ENCODE measurements at places on chromosomes 5 and 9. TPM values are rescaled to one million over a fixed set of nuclear protein-coding genes. Genes with fewer than 3 reads are reported as not detected.

TICAM2 gene
- 1.7 TPM for total RNA-seq

ORM1 gene
- total RNA-seq, result not detected

CNTNAP3 gene
- not detected for total RNA-seq

HTR1A gene
- not detected for total RNA-seq

LCN9 gene
- total RNA-seq, result not detected

GRCh38 chr5:67267512-67268216 is 71.1 kb upstream of the CD180 start:
- no peak for DNase-seq

DNA sequence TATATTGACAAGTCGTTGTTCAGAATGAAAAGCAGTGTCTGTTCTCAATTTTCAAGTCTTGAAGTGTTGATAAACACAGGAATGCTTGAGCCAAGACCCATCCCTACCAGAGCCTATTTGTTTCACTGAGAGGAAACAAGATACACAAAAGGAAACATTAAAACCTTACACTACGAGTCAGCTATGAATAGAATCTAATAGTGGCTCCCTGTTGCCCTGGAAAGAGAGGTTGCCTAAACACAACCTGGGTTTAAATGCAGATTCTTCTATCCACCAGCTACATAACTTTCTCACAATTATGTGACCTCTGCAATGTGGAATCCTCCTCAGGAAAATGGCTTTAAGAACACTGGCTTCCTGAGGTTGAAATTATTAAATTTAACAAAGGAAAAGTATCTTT is 29.1 kb upstream of the BNC2 start:
- DNase-seq, result no peak

GRCh38 chr5:61653807-61654580 is 321.9 kb downstream of the ZSWIM6 start:
- DNase-seq, result no peak

GRCh38 chr5:171706736-171707441 is 78.7 kb upstream of the SMIM23 start:
- DNase-seq, result no peak

GRCh38 chr5:76529464-76530344 is 93.5 kb downstream of the F2RL2 start:
- DNase-seq, result no peak

STOML2 gene
- total RNA-seq, result 201 TPM

DNA sequence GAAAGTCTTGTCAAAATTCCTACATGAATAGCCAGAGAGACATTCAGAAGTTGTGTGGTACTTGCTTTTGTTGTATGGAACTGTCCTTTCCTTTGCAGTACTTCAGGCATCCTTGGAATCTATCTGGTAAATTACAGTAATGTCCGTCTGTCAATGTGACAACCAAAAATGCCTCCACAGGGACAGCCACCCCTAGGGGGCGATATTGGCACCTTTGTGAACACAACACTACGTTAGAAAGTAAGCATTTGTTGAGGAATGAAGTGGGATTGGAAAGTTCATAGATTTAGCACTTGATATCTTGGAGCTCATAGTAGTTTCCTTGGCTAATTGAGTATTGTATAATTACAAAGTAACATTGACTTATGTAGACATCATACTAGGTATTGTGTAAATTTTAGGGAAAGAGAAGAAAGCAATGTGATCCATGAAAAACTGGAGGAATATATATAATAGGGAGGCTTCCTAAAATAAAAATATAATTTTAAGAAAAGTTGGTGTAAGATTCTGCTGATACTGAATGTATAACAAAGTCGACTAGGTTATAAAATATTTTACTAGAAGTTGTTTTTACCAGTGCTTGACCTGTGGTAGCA is 32.7 kb downstream of the TMEFF1 start:
- DNase-seq, result peak; percentile 87

DNA sequence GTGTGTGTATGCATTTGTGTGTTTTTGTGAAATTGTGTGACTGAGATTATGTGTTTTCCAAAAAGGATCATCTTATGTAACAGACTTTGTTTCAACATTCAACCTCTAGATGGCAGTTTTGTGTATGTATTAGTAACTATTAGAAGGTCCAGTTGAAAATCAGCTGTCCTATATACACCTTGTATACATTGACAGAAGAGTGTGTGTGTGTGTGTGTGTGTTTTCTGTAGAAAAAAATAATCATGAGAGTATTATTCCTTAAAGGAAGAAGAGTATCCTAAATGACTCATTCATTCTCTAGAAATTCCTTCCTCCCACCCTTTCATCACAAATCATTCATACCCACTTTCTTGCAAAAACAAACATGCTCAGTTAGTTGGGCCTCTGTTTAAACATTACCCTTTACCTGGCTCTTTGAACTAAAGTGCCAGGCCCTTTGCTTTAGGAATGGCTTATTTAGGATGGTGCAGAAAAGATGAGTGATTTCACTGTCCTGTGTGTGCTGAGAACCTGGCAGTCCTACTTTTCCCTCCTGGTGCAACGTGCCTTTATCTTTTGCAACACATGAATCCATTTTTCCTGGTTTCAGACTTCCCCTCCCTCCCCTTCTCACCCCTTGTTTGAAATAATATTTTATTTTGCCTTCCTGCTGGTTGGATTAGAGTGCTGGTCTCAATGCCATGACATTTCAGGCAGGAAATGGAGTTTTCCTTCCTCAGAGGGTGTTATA is 152.2 kb downstream of the ARHGAP26 start:
- no peak for DNase-seq

GRCh38 chr9:116592970-116593369 is 94.1 kb upstream of the TRIM32 start:
- no peak for DNase-seq

DNA sequence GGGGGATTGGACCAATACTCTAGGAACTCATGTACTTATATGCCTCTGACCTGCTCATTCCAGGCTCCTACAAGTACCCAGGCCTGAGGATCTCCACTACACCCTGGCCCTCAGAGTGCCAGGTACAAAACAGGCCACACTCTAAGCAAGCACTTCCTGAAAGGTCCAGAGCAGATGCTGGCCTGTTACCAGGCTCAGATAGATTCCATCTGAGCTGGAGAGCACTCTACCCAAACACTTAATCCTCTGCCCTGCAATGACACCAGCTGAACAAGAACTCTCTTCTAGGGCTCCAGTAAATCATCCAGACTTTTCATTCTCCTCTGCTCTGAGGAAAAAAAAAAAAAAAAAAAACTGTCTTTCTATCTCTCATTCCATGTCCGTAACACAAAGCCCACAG is 2.9 kb downstream of the P4HA2 start:
- DNase-seq, result no peak

DNA sequence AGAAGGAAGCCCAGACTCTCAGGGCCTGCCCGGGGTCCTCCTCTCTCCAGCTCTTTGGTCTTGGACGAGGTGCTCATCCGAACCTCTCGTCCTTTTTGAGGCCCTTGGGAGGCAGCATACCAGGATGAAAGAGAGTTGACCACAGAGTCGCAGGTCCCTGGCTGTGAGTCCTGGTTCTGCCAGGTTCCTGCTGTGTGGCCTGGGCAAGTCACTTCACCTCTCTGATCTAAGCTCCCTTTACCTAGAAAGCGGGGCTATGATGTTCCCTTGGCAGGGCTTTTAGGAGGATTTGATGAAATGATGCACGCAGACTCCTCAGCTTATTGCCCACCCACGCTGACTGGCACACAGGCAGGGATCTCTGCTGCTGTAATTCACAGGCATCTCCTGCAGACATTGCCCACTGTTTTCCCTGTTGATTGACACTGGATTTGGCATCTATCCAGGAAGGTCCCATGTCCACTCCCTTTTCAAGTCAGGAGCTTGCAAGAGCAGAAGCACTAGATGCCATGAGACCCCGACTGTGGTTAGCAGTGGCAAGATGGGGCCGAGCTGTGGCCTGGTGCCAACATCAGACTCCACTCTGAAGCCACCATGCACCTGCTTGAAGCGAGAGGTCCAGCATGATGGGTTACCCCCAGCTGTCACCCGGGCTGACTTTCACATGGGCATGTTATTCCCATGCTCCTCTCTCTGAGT is 71.5 kb downstream of the MACROH2A1 start:
- DNase-seq, result no peak

IFNA2 gene
- not detected for total RNA-seq

- no peak for DNase-seq
These were observed 18.1 kb downstream of the ANKS6 start for GRCh38 chr9:98778251-98778650.

PDCD1LG2 gene
- 0.81 TPM for total RNA-seq

- peak; percentile 55 for DNase-seq
These were observed 511 bp downstream of the ARL15 start for GRCh38 chr5:54309691-54310432.

Measured in activated CD4-positive, alpha-beta T cell treated with anti-CD3 and anti-CD28 coated beads for 36 hours (primary cell).